ENCODE measurements at places on chromosomes 16 and 17.

DNA sequence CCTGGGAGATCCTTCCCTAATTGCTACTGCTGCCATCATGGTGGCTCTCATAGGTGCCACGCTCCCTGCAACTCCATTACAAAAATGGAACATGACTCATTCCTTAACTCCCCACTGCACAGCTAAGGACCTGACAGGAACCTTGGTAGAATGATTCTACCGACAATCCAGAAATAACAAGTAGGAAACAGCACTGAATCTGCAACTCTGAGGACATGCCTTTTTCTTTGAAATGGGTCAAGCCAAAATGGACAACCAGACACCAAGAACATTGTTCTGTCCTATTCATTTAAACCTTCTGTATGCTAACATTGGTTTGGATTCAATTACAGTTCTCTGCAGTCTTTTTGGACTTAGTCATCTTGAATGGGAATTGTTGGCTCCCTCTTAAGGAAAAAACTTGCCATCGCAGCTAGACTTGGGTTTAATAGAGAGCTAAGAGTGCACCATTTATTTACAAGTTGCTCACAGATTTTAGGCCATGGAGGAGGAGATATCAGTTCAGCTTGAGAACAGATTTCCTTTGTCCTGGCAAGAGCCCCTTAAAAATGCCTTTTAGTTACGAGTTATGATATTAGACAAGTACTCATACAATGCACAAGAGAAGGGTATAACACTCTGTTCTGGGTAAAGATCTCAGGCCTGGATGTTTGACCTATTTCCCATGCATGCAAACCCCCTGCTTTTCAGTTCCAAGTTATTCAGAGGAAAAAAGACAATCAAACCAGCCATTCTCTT is 20.9 kb upstream of the NSRP1 start:
- no peak for DNase-seq

GRCh38 chr16:83366228-83366627 is 441.6 kb upstream of the HSBP1 start:
- DNase-seq = no peak

- DNase-seq = no peak
Observed at GRCh38 chr17:16425698-16426659, 10.6 kb downstream of the TRPV2 start.

DNA sequence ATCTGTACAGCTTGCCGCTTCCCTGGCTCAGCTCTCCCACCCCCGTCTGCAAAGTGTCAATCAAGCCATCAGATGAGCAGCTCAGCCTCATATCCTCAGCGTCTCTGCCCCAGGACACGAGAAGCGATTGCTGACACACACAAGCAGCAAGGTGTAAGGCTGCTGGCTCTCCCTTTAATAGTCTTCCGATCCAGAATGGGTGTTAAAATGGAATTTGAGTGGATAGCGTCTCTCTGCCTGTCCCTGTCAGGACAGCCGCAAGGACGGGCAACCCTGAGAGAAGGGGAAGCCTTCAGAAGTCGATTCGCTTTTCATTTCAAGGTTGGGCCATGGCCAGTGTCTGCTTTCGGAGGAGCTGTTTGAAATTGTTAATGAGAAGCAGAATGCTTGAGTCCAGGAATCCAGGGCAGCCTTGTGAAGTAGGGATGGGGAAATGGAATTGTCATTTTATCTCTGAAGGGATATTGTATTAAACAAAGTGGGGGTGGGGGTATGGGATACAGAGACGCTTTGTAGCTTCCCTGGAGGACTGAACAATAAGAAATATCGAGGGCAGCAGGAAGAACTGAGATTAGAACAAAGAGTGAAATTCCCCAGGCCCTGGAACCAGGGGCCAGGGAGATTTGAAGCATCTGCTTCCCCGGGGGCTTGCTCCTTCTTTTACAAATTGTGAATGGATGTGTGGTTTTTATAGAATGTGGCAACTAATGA is 4.7 kb upstream of the PIPOX start:
- DNase-seq = no peak

All from stimulated activated CD8-positive, alpha-beta memory T cell treated with anti-CD3 and anti-CD28 coated beads, Interleukin-7, amount 100 ng/mL, for 1 hour (primary cell).